ENCODE measurements at places on chromosomes 4 and X.

DNA sequence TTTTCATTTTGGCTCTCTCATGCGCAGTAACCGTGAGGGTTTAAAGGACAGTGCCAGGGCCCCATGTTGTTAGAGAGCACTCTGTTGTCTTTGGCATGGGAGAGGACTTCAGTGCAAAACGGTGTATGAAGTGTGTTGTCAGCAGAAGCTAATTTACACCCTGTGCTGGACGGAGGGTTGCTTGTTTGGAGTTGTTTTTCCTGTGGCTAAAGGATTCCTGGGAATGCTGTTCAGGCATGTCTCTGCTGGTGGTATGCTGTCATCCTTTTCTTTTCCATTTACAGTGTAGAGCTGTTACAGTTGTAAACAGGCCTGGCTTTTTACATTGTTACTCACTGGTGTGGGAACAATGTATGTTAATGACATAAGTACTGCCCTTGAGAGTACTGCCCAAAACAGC is 206.3 kb downstream of the CBR4 start:
- no peak for DNase-seq

GRCh38 chrX:146363919-146364318 is 445.7 kb upstream of the CXorf51B start:
- DNase-seq: no peak

- no peak for DNase-seq
Observed at GRCh38 chr4:113445286-113445685, 316.3 kb downstream of the CAMK2D start.

GRCh38 chr4:87632469-87632868 is 17.6 kb upstream of the DMP1 start:
- no peak for DNase-seq

DNA sequence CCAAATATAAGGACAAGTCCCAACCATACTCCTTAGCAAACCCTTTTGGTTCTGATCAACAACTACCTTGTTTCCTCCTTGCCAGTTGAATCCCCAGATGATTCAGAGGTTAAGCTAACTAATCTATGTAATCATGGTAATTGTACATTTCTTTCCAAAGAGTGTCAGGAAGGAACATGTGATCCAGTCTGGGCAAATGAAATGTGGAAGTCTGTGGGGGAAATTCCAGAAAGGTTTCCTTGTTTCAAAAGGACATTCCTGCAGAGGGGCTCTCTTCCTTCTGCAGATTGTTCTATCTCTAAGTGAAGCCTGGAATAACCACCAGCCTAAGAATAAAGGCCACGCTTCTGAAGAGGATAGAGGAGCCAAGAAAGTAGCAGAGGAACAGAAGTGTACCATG is 7.0 kb downstream of the PRSS12 start:
- no peak for DNase-seq

DNA sequence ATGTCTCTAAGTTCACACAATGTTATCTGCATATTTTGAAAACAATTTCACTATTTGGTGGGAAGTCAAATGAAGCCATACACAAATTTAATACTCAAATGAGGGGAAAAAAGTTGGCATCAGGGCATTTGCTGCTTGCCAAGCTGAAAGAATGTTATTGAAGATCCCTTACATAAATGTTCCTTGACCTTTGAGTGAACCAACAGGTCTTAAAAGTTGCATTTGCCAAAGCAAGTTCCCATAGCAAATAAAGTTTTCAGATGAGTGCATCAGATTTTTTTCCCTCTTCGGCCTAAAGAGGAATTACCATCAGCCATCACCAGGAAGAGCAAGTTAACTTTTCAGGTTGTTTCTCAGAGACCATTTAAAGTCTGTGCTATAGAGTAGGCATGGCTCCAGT is 115.9 kb downstream of the COX18 start:
- no peak for DNase-seq

DNA sequence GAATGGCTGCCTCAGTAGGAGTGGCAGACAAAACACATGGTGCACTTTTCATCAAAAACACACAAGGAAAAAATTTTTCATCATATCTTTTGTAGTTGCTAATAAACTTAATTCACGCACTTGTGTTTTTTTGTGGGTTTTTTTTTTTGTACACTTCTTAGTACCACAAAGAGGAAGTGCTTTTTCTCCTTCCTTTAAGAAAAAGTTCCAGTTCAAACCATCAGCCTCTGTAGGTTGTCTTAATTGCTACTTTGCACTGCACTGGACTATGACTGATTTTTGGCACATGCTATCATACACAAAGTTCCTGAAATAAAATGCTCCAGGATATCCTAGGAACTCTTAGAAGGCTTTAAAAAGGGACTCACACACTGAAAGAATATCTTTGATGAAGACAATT is at the start of gene PHEX:
TSS of gene PHEX (plus strand) at position 242 of the 400 bp plus-strand sequence. CDS start 681 bp downstream, outside the sequence.
- no peak for DNase-seq

GRCh38 chr4:107192601-107193000 is 156.5 kb upstream of the DKK2 start:
- no peak for DNase-seq

- DNase-seq: no peak
Observed at GRCh38 chr4:119647558-119647957, 19.0 kb upstream of the PDE5A start.

DNA sequence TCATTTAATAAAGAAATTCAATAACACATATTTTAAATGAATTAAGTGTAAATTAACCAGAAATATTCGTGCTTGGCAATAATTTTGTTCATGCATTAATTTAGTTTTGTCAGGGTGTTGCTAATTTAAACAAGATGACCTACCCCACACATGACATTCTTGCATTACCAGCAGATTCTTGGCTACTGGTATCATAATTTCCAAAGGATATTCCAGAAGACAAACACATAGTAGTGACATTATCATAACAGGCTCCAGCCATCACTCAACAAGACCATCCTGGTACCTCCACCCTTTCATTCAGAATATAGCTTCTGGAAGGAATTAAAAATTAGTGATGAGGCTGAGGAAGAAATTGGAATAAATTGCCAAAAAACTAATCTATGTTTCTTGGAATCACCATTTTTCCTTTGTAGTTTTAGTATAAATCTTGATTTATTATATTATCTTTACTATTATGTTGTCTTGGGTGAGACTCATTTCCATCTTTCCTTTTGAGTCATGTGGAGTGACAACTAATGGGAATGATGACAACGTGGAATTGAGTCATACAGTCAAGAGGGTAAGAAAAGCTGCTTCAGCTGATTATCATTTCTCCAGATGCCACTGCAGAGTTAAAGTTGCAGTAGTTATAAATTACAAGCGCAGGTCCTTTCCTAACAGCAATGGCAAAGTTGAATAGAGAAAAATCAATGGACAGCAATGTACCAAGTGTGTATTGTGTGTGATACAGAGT is 30.9 kb upstream of the HHIP start:
- DNase-seq: no peak

GRCh38 chr4:79576429-79576753 is 168.4 kb upstream of the GK2 start:
- peak; percentile 23 for DNase-seq

DNA sequence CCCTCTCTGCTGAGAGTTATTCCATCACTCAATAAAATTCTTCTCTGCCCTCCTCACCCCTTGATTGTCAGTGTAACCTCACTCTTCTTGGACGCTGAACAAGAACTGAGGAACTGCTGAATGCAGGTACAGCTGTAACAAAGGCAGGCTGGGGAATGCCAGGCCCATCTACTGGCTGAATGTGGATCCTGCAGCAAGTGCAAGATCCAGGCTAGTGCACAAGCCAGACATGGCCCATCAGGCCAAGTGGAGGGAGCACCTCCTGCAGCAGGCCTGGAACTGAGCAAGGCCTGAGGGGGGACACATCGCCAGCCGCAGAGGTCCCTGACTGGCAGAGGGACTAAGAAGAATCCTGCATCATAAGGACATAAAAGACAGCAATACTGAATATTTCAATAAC is 411.8 kb upstream of the PCDH10 start:
- DNase-seq: no peak

DNA sequence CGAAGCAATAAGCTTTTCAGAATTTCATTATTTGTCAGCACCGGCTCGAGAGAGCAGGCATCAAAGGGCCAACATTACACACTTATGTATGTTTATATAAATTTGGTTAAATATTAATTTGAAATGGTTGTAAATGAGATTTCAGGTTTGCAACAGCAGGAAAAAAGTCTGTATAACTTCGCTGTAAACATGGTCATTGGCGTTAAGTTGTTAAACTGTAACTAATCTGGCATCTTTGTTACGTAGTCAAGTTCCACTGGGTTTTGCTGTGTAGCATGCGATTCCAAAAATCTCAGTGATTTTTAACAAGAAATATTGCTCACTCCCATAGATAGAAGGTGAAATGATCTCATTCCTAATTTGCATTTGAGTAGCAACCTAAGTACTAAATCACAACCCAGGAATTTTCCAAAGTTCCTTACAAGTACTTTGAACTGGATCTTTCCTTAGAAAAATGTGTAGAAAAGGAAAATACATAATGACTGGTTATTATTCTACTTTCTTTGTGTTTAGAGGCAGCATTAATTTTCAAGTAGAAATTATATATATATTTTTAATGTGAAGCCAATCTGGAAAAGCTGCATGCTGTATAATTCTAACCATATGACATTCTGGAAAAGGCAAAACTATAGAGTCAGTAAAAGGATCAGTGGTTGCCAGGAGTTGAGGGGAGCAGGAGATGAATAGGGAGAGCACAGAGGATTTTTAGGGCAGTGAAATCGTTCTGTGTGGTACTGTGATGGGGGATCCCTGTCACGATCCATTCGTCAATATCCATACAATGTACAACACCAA is 222.1 kb downstream of the CBR4 start:
- DNase-seq: no peak

DNA sequence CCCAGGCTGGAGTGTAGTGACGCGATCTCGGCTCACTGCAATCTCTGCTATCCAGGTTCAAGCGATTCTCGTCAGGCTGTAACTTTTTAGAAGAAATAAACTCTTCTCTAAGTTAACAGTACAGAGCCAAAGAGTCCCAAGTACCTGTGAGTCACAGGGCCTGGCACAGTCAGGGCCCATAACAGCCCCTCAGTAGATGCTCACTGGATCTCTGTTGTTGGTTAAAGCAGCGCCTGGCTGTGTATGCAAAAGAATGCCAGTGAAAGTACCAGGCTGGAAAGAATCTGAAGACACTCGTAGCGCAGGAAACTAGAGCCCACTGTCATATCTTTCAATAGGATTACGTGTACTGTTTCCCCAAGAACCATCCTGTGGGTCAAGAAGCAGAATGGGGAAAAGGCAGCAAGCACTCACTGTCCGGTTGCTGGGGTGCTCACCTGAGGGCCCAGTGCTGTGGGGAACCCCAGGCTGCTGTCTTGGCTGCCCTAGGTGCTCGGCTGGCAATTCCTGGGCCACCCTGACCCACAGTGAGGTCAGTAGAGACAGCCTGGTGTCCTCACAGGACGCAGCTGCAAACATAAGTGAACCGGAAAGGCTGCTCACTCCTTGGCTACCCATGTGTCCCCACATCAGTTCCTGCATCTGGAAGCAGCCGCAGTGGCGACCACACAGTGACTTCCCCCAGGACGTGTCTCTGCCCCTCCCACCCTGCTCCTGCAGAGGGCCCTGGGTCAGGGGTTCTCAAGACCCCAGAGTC is 3.1 kb upstream of the SLBP start:
- no peak for DNase-seq

- no peak for DNase-seq
Observed at GRCh38 chr4:81031796-81032551, 1.5 kb downstream of the BMP3 start.

DNA sequence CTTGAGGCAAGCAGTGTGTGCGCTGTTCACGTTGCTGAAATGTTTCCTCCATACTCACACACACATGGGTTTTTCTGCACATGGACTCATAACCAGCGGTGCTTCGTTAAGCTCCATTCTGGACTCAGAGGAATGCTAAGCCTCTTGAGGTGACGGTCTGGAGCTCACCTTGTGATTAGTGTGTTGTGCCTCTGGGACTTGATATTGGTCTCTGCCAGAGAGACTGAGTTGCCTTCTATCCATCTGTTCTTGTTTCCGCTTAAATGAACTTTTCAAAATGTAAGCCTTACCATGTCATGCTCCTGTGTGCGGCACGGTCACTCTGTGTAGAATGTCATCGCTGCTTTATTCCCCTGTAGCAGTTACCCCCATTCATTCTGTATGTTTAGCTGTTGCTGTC is 42.5 kb downstream of the ADD1 start:
- DNase-seq: peak; percentile 82

DNA sequence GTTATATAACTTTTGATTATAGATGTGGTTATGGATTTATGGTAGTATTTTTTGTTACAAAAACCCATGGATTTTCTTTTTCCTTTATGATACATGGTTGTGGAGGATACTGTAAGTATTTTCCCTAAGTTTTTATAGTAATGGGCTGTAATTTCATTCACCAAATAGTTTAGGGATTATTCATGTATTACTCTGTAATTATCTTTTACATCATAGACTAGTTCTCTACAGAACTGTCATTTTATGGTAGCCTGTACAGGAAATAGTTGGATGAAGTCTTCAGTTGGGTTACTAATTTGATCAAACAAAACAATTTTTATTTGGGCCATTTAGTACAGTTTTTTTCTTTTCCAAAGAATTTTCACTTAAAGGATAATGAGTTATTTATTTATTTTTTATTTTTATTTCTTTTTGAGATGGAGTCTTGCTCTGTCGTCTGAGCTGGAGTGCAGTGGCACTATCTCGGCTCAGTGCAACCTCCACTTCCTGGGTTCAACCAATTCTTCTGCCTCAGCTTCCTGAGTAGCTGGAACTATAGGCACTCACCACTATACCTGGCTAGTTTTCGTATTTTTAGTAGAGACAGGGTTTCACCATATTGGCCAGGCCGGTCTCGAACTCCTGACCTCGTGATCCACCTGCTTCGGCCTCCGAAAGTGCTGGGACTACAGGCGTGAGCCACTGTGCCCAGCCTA is 42.1 kb downstream of the RBPJ start:
- no peak for DNase-seq

- DNase-seq: no peak
Observed at GRCh38 chr4:99179178-99179577, 35.1 kb upstream of the ADH4 start.

- no peak for DNase-seq
Observed at GRCh38 chrX:17721715-17722114, 15.6 kb upstream of the SCML1 start.

DNA sequence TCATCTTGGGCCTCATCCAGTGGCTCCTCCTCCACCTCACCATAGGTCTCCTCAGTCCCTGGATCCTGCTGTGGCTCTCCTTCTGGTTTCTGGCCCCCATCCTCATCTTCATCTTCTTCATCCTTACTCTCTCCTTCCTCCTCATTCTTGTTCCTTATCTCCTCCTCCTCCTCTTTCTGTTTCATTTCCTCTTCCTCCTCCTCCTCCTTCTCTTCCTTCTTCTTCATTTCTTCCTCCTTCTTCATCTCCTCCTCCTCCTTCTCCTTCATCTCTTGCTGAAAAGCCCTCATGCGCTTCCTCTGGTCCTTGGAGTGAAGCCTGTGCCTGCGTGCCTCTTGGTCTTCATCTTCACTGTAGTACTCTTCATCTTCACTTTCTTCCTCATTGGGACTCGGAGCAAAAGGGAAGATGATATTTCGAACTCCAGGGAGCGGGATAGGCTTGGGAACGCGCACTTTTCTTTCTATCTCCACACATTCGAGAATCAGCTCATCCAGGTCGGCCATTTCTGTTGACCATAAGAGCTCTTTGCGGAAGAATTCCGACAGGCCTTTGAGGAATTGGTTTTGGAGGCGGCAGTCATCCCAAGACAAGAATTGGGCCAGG is 1.5 kb downstream of the RTL5 start:
- DNase-seq: no peak

Data from NCI-H524 treated with DMSO at 0.1 percent for 48 hours (cell line).